ENCODE measurements at places on chromosomes 1 and 21.

GRCh38 chr1:33259879-33260278 is 3.6 kb downstream of the ZNF362 start:
- no peak for DNase-seq

DNA sequence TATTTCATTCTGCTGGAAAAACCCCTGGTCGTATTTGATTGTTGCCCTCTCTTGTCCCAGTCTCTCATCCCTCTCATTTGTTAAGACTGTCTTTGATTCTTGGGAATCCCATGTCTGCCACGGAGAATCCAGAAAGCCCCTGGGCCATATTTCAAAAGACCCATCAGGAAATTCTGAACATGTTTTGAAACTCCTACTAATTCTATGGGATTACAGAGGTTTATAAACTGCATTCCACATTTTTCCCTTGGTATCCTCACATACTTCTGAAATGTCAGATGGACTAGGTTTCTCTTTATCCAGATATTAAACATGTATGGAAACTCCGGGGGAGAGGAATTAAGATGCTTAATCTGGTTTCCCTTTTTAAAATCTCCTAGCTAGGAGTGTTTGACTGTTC is 80.0 kb downstream of the HUNK start:
- no peak for DNase-seq

GRCh38 chr1:187624812-187625545 is 796.2 kb downstream of the PLA2G4A start:
- no peak for DNase-seq

- DNase-seq, result peak; percentile 89
Measured at GRCh38 chr1:151992303-151993083, 1.2 kb downstream of the S100A10 start.

DNA sequence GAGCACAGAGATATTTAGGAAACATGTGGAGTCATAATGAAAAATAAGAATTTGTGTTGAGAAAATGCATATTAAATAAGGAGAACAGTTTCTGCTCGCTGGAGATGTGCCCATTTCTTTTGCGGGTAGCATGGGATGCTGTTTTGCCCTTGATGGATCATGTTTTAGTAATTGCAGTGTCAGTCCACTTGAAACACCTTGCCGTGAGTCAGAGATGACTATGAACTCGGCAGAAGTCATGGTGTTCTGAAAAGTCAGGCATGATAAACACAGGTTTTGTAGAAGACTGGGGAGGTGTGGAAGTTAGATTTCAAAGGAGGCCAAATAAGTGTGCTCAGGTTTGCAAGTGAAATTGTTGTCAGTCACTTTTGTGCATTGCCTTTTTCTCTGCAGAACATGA is 315.0 kb upstream of the LRRC7 start:
- DNase-seq, result no peak

- DNase-seq, result no peak
Measured at GRCh38 chr1:92749024-92749634, 35.8 kb downstream of the EVI5 start.
